ENCODE measurements at places on chromosomes 3 and 15. TPM values are rescaled to one million over a fixed set of nuclear protein-coding genes. Genes with fewer than 3 reads are reported as not detected.

Gene UCN2
- total RNA-seq, result 4.4 TPM

Gene CYP8B1
- not detected for total RNA-seq

Gene CCR3
- total RNA-seq, result not detected

Gene MYL3
- total RNA-seq, result not detected

Gene ZNF80
- total RNA-seq, result not detected

Gene RFT1
- total RNA-seq, result 33.6 TPM

Gene RHOV
- total RNA-seq, result 0.41 TPM

Data from HFFc6 (cell line).